ELR (cell line): ENCODE measurements at places on chromosomes 12 and 14.

DNA sequence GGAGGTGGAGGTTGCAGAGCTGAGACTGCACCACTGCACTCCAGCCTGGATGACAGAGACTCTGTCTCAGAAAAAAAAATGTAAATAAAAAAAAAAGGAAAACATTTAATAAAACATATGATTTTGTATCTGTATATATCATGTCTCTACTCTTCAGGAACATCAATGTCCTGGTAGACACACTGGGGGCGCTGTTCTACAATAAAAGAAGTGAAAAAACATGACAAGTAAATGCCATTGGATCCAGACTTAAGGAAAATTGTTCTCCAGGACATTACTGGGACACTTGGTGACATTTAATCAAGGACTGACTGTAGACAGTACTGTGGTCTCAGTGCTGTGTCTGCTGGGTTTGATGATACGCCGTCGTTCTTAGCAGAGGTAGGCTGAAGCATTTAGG is 15.5 kb upstream of the KLC1 start:
- no peak for DNase-seq

DNA sequence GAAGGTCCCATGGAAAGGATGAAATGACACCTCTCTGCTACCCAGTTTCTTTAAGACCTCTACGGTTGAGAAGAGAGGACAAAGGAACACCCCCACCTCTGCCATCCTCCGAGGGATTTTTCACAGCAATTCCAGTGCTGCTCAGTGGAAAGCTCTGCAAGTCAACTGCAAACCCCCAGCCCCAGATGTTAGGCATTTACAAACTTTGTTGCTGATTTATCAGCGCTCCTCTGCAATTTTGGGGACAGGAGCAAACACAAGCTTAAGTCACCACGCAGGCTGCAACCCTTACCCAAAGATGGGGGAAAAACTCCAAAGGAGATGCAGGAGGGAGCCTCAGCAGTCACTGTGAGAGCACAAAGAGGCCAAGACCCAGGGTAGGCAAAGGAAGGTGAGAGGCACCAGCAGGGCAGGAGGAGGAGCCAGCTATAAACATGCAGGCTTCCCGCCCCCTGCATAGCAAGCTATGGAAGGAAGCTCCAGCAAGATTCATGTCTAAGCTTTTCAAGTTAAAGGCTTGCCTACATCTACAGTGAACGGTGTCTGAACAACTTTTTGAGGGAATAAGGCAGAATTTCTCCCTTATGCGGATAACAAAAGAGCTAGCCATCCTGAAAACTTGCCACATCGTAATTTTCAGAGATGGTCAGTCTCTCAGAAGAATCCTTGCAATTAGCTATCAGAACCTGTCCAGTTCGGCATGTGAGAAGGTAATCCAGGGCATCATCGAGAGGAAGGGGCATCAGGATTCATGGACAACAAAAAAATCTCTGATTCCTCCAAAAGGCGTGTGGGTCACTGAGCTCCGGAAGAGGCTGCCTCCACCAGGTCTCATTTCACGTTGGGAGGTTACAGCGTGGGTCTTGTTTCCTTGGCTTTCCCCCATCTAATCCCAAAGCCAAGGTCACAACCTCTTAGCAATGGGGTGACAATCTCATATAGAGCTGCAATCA is 3.9 kb downstream of the CTDSP2 start:
- peak; percentile 45 for DNase-seq

GRCh38 chr14:94961386-94962165 is 191.7 kb upstream of the GSC start:
- DNase-seq = no peak

GRCh38 chr12:28489246-28489645 is 299.0 kb downstream of the CCDC91 start:
- DNase-seq = peak; percentile 28

GRCh38 chr12:27383429-27384260 is 51.0 kb downstream of the BMAL2 start:
- peak; percentile 91 for DNase-seq

- DNase-seq = peak; percentile 14
These were observed 61.8 kb downstream of the GALNT16 start for GRCh38 chr14:69321601-69322330.

GRCh38 chr12:53777936-53778644 is 26.3 kb upstream of the CISTR start:
- DNase-seq = no peak

DNA sequence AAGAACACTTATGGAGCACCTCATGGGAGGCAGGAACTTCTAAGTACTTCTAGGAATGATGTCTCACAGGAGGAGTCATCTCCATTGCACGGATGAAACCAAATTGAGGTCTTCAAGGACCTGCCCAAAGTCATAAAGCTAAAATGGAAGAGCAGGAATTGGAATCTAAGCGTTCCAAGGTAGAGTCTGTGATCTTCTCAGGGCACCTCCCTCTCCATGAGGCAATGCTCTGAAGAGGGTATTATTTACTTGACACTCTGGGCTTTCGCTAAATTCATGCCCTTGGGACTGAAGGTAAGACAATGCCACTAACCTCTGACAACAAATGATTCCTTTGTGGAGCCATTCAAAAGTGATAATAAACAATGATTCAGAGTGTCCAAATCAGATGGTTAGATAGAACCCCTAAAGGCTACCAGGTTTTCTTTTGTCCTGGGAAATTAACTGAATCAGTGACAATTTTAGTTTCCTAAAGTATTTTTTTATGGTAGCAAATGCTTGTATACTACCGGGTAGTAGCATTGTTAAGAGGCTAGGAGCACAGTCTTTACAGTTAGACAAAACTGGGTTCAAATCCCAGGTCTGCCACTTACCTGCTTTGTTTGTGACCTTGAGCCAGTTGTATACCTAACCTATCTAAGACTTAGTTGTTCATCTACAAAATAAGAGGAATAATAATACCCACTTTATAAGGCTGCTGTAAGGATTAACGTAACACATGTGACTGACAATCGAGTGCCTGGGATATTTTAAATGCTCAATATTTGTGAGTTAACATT is 12.3 kb downstream of the HMGA2 start:
- peak; percentile 58 for DNase-seq

- DNase-seq = no peak
These were observed 7.2 kb upstream of the CRIP2 start for GRCh38 chr14:105467249-105467941.

DNA sequence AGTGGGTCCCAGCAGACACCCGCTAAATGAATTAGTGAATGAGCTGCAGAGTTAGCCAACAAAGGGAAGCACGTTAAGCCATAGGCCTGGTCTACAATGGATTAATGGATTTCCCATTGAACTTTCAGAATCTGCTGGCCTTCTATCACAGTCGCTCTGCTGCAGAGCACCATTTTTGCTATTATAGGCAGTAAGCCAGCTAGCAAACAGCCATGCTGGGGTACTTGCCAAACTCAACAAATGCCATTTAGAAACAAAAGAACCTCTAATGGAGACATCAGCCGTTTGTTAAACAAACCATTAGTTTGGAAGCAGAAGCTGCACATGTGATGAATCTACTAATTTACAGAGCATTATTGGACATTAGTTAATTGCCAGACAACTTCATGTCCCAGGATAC is 181.1 kb upstream of the STXBP6 start:
- no peak for DNase-seq

DNA sequence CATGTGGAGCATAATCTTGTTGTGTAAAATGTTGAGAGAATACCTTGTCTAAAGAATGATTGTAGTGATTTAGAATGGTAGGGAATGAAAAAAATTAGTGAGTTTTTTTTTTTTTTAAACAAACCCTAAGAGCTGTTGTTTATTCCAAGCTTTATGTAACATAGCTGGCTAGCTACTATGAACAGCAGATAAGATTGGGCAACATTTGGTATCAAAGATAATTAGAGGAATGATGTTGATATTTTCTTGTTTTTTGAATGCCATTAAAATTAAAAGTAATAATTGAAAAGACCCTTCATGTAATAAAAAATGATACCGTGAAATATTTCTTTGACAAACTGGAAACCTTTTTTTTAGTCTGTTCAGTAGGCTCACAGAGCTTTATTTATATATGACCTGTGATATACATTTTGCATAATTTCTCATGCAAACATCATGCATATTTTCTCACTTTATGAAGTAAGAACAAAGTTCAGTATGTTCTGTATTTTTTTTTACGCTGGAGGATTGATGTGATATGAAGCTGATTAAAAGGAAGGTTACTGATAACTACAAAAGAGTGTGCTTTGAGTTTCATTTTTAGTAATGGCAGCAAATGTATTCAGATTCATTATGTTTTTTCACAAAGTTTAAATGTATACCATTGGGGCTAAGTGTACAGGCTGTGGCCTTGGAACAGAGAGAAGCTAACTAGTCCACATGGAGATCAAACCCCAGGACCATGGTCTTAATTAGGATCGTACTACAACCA is 8.1 kb downstream of the CPSF6 start:
- DNase-seq = no peak

- DNase-seq = no peak
These were observed 213.4 kb upstream of the EGLN3 start for GRCh38 chr14:34164162-34164864.

DNA sequence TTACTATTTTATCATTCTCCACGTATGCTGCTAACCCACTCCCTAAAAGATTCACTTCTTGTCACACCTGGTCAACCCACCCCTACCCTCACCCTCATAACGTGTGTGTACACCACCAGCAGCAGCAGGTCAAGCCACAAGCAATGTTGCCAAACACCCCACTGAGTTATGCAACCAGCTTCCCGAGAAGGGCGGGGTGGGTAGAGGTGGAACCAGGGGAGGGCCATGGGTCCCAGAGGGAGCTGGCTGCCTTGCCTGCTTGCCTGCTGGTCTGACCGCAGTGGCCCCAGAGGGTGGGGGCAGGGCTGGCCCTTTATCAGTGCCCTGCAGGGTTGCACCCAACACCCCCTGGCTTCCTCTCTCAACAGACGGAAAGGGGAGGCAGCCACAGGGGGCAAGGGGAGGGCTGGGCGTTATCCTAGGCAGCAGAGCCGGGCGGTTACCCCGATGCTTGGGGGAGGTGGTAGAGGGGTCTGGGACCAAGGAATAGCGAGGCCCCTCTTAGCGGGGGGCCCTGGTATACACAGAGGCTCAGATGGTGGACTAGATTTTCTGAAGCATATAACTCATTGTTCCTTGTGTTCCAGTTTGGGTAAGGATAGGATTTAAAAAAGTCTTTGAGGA is 3.5 kb upstream of the NFE2 start:
- peak; percentile 41 for DNase-seq

- DNase-seq = no peak
These were observed 2.6 kb upstream of the WNK1 start for GRCh38 chr12:749751-750270.

- DNase-seq = peak; percentile 93
These were observed at the start of gene ACVR1B for GRCh38 chr12:51951199-51951842. ACVR1B (plus strand) TSS chr12:51951699; CDS start chr12:51951744, 45 bp downstream.

- no peak for DNase-seq
These were observed 23.4 kb downstream of the TSPAN8 start for GRCh38 chr12:71134405-71134804.

DNA sequence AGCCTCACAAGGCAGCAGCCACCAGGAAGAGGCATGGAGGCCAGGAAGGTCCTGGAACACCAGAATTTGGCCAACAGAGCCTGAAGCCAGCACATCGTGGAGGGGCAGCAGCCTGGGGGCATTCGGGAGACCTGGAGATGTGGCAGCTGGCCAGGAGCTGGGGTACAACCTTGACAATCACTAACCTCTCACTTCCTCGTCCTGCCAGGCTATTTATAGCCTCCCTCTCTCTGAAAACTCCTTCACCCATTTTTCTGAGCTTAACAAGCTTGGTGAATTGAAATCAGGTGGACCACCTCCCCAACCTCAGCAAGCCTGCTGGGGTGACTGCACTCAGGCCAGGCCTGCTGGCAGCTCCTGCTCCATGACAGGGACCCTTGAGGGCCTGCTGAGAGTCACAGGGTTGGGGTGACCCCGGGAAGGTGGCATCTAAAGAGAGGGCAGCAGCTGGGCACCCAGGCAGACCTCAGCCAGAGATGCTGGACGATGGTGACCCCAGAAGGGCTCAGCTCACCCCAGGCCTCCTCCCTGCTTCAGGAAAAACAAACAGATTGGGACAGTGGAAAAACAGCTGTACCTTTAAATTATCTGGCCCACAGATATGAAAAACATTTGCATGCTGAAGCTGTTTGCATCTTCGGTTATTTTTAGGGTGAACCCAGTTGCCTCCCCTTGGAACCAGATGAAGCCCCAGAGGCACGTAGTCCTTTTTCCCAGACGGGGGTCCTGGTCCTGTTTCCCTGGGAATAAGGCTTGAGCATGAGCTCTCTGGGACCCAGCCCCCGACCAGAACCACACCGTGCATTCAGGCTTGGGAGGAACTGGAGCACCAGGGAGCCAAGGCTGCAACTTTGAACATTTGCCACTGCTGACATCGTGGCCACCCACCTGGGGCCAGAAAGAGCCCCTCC is 67.0 kb downstream of the PITPNM2 start:
- no peak for DNase-seq

- DNase-seq = no peak
These were observed 162.1 kb downstream of the ADCK1 start for GRCh38 chr14:77961847-77962580.
